ENCODE measurements at places on chromosomes 3 and 15.
A peak's percentile ranks its signal among the peaks of the same experiment; 100 is the strongest.

DNA sequence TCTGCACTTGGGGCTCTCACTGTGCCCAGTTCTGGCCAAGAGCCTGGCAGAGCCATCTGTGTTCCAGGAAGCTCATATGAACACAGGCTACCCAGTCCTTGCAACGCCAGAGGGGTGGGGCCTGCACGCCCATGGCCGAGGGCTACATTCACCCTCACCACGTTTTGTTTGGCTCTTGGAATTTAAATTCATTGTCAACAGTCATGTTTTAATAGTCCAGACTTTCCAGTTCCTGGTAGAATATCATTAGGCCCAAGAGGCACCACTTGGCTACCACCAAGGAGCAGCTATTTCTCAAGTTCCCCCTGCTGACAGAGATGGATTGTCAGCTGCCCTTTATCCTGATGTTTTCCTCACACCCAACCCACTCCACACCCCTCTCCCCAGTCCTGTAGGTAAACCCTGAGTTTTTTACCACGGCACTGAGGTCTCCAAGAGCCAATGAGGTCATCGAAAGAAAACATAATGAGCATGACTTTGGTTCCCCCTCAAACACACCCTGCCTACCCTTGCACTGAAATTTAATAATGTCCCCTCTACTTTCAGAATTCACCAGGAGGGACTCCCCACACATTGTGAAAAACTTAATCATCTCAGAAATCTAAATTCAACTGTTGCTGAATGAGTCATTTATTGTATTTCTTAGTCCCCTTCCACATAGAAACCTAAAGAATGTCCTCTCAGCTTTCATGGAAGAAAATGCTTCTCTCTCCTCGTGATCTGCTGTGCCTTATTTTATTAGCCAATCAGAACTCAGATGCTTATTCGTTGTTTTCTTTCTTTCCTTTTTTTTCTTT, 125.1 kb downstream of the SHQ1 start:
- DNase-seq: peak; percentile 15

DNA sequence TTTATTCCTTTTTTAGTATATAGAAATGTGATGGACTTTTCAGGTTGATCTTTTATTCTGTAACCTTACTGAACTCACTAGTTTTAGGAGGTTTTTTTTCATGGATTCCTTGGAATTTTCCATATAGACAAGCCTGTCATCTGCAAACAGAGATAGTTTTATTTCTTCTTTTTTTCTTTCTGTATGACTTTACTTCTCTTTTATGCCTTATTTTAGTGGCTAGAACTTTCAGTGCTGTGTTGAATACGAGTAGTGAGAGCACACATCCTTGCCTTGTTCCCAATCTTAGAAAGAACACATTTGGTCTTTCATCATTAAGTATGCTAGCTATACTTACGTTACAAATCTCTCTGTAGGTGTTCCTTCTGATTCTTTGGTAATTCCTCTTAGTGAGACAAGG, 336.5 kb downstream of the PTPRG start:
- DNase-seq: no peak

DNA sequence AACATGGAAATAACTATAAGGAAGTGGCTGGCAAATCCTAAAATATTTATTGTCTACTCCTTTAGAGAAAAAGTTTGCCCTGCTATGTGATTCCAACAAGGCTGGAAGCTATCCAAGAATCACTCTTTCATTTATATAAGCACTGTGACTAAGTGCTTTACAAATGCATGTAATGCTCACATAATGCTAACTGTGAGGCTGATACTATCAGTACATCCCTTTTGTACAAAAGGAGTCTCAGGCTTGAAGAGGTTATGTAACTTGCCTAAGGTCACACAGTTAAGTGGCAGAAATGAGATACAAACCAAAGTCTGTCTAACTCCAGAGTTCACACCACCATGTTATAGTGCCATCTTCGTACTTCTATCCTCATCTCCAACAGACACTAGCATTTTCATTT, 17.0 kb downstream of the TOPBP1 start:
- DNase-seq: no peak

- no peak for DNase-seq
Measured at GRCh38 chr3:46537316-46537715, 28.8 kb downstream of the LRRC2 start.

DNA sequence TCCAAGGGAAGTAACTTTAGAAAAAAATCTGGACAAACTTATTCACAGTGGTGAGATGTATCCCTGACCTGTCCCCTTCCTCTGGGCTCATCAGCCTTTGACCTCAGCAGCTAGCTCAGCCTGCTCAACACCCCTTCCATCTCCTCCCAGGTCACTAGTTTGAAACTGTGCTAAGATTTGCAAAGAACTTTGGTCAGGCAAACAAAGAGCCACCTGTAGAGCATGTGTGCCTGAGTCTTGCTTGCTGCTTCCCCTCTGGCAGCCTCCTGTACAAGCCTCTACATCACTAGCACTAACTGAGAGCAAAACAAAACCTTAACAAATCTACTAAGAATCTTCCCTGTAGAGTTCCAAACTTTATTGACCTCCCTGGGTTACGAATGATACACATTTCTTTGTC, 43.9 kb downstream of the NR1I2 start:
- DNase-seq: no peak

GRCh38 chr15:48939648-48940047, 24.1 kb downstream of the SHC4 start:
- DNase-seq: no peak

- no peak for DNase-seq
Measured at GRCh38 chr15:79953951-79954444, 17.0 kb downstream of the BCL2A1 start.

DNA sequence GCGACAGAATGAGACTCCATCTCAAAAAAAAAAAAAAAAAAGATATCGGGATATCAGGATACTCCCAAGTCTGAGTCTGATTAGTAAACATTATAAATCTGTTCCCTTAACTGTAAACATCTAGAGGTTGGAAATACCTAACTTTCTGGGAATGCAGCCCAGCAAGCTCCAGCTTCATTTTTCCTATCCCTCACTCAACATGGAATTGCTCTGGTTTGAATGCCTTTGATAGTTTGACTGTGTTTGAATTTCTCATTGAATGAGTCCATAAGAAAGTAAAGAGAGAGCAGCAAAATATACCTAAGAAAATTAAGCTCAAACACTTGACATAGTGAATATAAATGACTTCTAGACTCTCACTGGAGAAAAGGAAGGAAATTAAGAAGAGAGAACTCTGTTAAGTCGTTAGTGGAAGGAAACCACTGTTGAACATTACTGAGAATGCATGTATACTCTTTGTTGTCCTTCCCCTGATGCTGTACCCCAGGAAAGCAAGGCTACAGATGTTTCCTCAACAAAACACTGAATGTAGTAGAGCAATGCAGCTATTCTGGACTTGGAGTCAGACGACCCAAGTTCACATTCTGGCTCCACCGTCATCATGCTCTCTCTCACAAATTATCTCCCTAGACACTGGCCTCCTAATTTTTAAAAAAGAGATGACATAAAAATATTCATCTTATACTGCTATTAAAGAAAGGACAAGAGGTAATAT, 62.4 kb downstream of the CD200 start:
- no peak for DNase-seq

GRCh38 chr15:42133886-42134502, 22.4 kb downstream of the PLA2G4F start:
- DNase-seq: peak; percentile 52

GRCh38 chr3:46700772-46701171, 420 bp upstream of the TMIE start:
- DNase-seq: no peak

- peak; percentile 69 for DNase-seq
Measured at GRCh38 chr3:30042274-30042859, 564.0 kb upstream of the TGFBR2 start.

DNA sequence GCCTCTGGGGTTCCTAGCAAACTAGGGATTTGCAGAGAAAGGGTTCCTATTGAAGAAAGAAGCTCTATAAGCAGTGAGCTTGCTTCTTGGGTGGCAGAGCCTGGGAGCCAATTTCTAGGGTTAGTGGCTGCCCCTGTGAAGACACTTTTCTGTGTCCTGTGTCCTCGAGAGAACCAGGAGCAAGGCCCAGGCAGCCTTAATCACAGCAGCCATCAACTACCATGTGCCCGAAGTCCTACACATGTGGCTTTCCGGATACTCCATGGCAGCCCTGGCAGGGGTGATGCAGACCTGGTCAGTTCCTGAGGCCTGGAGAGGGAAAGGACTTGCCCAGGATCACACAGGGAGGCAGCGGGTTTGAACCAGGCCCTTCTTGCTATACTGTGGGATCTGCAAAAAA, 27.7 kb upstream of the TSPAN3 start:
- DNase-seq: no peak

GRCh38 chr15:40407330-40407990, 1.9 kb downstream of the IVD start:
- DNase-seq: no peak

DNA sequence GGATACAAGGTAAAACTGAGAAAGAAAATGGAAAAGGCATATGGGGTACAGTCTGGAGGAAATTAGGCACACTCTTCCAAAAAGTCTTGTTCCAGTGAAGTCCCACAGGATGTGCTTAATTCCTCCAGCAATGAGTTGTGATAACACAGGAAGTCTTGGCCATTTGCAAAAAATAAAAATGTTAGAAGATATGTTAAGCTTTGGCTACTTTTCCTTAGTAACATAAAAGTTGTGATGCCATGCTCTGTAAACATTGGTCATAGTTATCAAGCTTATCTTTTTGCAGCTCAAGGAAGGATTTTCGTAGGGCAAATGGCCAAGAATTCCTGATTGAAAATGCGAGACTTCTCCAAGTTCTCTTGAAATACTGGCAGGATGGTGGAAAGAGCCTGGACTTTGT, 26.4 kb downstream of the LNP1 start:
- DNase-seq: no peak

DNA sequence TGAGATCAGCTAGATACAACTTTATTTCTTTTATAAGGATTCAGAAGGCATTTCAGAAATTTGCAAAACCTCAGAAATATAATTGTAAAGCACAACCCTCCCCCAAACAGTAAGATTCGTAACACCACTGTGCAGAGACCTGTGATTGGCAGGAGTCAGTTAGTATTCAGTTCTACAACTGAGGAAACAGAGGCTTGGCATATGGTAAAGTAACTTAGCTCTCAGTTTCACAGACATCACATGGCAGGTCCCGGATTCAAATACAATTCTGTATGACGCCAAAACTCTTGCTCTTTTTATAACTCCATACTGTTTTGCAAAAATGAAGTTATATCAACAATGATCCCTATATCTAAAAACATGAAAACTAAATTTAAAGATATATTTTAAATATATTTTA, 225.6 kb upstream of the LMCD1 start:
- DNase-seq: no peak

DNA sequence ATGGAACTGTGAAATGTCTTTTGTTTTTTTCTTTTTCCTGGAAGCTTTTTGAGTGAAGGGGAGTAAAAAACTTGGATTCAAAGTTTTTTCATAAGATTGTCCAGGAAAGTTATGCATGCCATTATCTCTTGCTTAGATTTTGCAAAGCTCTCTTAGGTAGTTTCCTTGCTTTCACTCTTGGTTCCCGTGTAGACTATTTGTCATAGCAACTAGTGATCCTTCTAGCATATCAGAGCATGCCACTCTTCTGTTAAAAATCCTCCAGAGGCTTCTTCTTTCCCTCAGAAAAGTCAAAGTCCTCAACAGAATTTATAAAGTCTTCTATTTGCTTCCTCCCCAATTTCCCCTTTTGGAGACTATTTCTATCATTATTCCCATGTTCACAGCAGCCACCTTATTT, 21.1 kb downstream of the GTF2E1 start:
- no peak for DNase-seq

DNA sequence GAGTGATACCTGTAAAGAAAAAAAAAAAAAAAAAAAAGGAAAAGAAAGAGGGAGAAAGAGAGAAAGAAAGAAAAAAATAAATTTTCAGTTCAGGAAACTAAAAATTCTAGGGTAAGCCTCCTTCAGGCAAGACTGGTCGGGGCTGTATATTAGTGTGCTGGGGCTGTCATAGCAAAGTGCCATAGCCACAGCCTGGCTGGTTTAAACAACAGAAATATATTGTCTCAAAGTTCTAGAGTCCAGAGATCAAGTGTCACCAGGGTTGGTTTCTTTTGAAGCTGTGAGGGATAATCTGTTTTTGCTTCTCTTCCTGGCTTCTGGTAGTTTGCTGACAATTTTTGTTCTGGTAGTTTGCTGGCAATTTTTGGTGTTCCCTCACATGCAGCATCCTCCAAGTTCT, 48.4 kb upstream of the SLC25A26 start:
- DNase-seq: no peak

DNA sequence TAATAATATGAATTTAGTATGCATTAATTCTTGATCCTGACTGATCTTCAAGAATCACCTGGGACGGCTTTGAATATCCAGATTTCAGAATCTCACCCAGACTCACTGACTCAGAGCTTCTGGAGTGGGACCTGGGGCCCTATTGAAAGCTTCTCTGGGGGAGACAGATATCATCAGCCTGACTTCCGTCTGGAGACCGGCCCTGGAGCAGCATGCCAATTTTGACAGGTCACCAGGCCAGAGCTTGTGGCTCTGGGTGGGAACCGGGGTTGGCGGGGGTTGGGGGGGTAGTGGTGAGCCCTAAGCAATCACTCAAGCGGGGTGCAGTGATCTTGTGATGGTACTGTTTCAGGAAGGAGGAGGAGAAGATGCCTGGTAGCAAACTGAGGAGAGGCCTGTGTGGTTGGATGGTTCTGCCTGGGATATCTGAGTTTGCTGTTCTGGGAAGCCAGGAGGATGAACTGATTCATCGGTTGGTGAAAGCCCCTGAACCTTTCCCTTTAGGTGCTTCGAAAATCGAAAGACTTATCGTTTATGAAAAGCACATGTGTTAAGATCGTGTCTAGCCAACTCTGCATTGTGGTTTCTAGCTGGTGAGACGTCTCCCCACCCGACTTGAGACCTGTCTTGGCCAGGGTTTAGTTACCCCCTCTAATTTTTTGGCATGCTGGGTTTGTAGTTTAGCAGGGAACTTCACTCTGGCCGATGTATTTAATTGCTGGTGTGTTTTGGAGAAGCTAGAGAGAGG, 263.9 kb upstream of the C2CD4B start:
- no peak for DNase-seq

DNA sequence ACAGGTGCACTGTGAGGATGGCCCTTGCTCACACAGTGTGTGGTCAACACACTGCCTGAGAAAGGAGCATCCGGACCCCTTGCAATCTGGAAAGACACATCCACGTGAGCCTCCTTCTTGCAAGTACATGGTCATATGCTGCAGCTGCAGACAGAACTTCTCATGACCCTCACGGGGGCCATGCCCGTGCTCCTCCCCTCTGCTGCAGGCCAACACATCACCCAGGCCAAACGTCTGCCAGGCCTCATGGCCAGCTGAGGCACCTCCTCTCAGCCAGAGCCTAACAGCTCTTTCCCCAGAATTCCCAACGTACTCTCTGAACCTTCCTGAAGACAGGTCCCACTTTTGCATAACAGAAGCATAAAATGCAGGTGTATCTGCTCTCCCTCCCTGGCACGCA, 25.3 kb downstream of the SLC41A3 start:
- no peak for DNase-seq

- DNase-seq: no peak
Measured at GRCh38 chr15:65084500-65085206, 8.1 kb downstream of the KBTBD13 start.

- peak; percentile 57 for DNase-seq
Measured at GRCh38 chr15:89129123-89129815, 41.0 kb downstream of the ABHD2 start.

- no peak for DNase-seq
Measured at GRCh38 chr3:188051801-188052168, 102.2 kb upstream of the LPP start.

Data from stimulated activated CD4-positive, alpha-beta T cell treated with anti-CD3 and anti-CD28 coated beads, Interleukin-4, amount 100 ng/mL, for 24 hours (primary cell).